ENCODE measurements at places on chromosomes 6 and 20.

DNA sequence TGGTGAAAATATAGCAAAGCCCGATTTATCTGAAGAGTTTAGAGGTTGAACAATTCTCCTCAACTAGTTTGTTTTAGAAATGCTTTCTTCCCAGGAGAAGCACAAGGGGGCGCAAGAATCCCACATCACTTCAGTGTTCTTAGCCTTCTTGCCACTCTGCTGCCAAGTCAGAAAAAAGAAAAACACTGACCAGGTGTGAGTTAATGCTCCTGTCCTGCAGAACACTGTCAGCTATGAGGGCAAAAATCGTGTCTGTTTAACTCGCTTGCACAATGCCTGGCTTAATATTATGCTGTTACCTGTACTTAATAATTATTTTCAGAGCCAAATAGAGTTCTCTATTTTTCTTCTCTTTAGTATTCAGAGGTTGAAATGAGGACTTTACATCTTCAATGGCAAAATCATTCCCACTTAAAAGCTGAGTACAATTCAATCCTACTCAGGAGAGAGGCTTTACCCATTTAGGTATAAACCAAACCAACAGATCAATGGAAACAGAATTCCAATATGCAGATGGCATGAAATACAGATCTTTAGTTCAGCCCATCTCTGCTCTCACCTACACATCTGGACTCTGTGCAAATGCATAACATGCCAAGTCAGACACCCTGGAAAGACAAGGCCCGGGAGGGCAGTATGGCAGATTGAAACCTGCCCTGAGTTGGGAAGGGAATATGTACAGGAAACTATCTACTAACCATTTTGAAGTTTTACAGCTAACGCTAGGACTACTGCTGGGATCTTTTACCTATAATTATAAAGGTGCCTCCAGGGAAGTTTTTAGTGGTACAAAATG, 71.4 kb upstream of the TULP1 start:
- peak; percentile 70 for DNase-seq

GRCh38 chr6:163955096-163955495, 540.6 kb downstream of the QKI start:
- no peak for DNase-seq

- no peak for DNase-seq
Observed at GRCh38 chr6:30092852-30093543, 17.4 kb upstream of the RNF39 start.

- DNase-seq, result no peak
Observed at GRCh38 chr6:117326396-117326795, 61.0 kb downstream of the VGLL2 start.

GRCh38 chr6:3796719-3797041, 45.2 kb upstream of the PXDC1 start:
- no peak for DNase-seq

DNA sequence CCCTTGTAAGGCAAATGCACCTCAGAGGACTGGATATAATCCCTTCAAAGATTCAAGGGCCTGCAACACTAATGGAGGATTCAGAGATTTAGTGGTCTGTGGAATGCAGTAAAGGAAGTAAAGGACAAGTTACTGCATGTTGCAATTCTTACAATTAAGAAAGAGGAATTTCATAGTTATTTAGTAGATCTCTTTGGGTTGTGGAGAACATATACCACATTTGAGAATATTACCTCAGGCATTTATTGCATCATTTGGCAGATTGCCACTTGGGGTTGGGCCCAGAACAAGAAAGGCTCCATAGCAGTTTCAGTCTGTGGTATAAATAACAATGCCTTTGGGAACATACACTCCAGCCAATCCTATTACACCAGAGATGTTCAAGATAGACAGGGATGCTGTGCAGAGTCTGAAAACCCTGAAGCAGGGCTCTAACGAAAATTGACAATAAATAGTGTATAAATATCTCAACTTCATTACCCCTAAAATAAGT, 20.9 kb upstream of the EPM2A start:
- no peak for DNase-seq

GRCh38 chr20:31927627-31928159, 24.2 kb downstream of the PDRG1 start:
- DNase-seq, result no peak

DNA sequence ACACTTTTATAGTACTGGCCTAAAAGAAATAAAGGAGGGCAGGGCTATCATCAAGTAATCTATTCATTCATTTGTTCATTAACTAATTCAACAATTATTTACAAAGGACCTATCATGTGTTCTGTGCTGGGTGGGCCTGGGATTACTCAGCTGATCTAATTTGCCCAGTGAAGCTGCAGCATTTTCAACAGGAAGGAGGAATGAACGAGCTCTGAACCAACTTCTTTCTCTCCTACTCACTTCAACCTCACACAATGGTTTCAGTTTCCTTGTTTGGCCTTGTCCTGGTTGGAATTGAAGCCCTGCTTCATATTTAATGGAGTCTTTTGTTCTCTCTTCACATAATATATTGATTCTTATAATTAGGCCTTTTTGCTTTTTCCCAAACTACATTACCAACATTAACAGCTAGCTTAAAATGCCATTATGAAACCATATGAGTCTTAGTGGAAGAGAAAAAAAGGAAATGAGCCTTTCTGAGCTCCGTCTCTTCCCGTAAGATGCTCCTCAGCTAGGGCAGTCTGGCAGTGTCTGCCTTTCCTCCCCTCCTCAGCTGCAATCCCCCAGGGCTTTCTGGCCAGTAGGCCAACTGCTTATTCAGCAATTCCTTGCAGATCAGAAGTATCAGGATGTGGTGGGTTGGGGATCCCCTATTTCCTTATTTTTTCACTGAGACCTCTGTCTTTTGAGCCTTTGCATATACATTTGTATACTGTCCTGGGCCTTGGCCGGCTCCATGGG, 79.4 kb upstream of the NRN1 start:
- DNase-seq, result no peak

DNA sequence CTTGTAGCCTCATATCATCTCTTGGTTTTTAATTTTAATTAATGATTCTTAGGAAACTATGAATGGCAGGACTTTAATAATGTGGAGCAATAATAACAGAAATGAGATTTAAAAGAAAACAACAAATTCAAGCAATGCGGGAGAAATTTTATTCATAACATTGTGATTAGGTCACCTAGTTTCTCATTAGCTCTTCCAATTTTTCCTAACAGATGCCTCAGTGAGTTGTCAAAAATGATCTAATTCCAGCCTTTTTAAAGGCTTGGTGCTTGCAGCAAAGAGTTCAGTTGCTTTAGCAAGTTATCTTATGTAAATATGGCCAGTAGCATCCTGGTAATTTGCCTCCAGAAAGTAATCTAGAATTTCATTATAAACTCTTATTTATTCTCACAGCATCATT, 20.4 kb downstream of the PDE7B start:
- no peak for DNase-seq

DNA sequence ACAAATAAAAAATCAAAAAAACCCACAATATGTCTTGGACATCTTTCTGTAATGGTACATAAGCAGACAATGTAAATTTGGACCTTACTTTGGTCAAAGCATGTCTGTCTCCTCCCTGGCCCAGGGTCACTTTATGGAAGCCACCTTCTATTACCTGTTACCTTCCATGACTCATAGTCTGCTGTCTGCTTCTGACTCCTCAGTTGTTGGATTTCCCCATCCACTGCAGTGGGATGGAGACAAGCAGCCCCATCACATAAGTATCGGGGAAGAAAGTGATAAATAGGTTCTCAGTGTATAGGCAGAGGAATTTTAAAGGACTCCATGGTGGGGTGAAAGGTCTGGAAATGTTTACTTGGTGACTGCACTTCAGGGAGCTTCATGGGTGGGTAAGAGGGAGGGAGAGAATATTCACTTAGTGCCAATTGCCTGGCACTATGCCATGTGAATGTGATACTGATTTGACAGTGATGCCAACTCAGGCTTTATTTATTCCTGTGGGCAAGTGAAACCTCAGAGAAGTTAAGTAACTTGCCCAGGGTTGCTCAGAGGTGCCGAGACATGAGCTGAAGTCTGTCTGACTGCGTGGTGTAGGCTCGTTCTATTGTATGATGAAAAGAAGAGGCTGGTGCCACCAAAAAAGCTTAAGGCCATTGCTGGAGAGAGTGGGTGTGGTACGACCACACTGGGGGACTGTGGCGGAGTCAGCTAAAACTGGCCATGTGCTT, 175.6 kb upstream of the RNF24 start:
- DNase-seq, result no peak

DNA sequence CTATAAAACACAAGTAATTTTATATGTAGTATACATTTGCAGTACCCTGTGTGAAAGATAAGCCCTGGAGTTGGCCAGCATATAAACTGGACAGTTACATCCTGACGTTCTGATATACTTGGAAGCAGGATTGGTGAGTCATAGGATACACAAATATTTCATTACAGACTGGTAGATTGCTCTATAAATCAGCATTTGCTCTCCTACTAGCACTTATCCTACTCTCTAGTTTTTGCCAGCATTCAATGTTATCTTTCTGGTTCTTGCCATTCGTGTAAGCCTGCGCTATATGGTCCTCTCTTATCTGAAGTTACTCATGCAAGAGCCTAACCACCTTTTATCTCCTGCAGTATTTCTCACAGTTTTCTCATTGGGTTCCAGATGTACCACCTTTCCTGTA, 680.2 kb upstream of the MMS22L start:
- DNase-seq, result no peak

GRCh38 chr6:143647191-143647590, 30.6 kb upstream of the PHACTR2 start:
- DNase-seq, result no peak

GRCh38 chr6:106213660-106214289, 111.8 kb downstream of the ATG5 start:
- DNase-seq, result no peak

- no peak for DNase-seq
Observed at GRCh38 chr6:144346719-144347447, 61.7 kb downstream of the UTRN start.

GRCh38 chr6:836276-836853, 143.4 kb upstream of the EXOC2 start:
- no peak for DNase-seq

DNA sequence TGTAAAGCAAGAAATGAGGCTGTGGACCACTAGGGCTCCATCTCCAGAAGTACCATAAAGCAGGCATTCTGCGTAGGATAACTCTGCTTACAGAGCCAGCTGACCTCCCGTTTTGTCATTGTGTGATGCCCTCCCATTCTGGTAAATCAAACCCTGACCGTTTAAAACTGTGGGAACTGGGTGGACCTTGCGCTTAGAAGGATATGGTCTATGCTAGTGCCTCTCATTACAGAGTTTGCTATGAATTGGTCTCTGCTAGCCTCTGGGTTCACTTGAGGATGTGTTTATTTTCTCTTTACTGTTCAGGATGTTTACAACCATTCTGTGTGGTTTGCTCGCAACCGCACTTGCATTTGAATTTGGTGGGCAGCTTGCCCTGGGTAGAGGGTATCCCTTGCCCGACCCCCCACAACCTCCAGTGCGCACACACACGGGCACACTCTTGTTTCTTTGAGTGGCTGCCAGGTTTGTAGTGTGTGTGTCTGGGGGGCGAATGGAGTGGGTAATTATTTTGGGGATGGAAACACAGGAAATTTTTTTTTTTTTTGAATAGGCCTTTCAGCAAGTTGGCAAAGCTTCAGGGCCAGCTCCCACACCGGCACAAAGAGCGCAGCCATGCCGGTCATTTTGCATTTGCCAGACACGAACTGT, 198.3 kb downstream of the JARID2 start:
- DNase-seq, result no peak

DNA sequence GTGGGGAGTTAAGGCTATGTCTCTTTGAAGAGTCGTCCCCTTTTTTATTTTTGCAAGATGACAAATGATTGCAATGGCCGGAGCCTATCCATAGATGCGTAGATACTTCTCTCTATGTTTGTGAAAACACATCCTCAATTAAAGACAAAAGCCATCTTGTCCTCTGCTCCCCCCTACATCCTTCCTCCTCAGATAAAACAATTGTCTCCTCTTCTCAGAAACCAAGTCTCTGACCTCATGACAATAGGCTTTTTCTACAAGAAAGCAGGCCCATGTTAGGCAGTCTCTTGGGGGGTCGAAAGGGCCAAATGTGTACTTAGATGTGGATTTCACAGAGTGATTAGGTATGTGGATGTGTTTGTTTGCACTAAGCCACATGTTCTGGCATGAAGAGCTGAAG, 51.1 kb upstream of the SSTR4 start:
- no peak for DNase-seq

- no peak for DNase-seq
Observed at GRCh38 chr6:159654483-159655098, 38.5 kb downstream of the SOD2 start.

GRCh38 chr20:34689486-34689885, 12.6 kb upstream of the PIGU start:
- DNase-seq, result no peak

DNA sequence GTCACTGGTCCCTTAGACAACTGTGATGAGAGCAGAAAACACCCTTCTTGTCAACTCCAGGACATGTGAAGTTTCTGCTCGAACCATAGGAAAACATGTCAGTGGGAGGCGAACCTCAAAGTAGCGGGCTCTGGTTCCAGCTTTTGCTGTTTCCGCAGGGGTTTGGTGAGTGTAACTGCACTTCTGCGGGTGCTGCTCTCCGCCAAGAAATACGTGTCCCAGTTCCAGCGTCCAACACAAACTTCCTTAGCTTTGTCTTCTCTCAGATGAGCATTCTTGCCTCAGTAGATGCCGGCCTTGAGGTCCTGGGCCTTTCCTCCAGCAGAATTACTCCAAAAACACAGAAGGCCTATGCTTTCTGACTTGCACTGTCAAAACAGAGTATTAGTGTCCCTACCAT, 156.3 kb downstream of the FNDC1 start:
- no peak for DNase-seq

- DNase-seq, result no peak
Observed at GRCh38 chr6:46116289-46116688, 13.5 kb upstream of the ENPP4 start.

GRCh38 chr20:3452690-3453089, 18.1 kb upstream of the ATRN start:
- no peak for DNase-seq

DNA sequence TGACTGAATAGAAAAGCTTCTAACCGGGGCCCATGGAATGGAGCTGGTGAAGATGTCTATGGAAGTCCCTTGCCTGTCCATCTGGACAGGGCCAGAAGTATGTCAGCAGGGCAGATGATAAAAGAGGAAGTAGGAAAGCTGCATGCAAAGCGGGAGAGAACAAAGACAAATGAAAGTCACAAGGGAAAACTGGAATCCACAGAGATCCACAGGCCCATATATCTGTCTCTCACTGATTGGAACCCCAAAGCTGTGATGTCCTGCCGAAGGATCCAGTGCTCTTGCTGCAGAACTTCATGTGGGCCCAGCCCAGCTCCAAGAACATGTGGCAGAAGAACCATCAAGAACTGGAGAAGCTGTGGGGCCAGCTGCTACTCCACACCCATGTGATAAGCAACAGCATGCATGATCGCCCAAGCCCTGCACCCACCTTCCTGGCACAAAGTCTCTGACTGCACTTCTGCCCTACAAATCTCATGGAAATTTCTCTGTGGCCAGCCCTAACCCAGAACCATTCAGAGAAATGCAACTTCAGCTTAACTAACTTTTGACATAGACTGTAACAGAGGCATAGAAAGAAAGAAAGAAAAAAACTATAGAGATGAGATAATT, 716.0 kb downstream of the KIF16B start:
- DNase-seq, result no peak

All from endothelial cell (in vitro differentiated cells).